ENCODE measurements at places on chromosomes 7 and 10. TPM values are rescaled to one million over a fixed set of nuclear protein-coding genes. Genes with fewer than 3 reads are reported as not detected.
A peak's percentile ranks its signal among the peaks of the same experiment; 100 is the strongest.

PRR15 gene
- polyA plus RNA-seq, result 3.7 TPM

DNA sequence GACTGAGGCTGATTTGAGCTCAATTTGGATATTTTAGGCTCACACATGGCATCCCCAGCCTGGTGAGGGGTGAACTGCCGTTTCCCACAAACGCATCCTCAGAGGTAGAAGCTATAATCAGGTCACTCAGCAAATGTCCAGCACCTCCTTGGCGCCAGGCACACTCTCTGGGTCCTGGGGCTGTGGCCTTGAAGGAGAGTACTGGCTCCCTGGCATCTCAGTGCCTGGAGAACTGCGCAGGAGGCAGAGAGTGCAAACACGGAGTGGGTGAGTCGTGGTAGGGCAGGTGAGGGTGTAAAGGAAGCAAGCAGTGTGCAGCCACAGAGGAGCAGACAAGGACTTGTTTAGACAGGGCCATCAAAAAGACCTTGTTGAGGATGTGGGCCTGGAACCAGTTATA lies 224.0 kb upstream of the ZNF32 start:
- DNase-seq, result no peak
- no peaks in the 10 kb centered on the region for H3K36me3 ChIP-seq
- H3K27me3 ChIP-seq, result peaks cover 2% of the 10 kb centered on the region
- no peak overlapping the region for H3K27ac ChIP-seq
- H3K4me3 ChIP-seq, result no peak overlapping the region
- peaks cover 27% of the 10 kb centered on the region for H3K4me1 ChIP-seq

GRCh38 chr10:78403781-78404180 lies 370.1 kb downstream of the RPS24 start:
- H3K27me3 ChIP-seq, result peaks cover 29% of the 10 kb centered on the region
- no peaks in the 10 kb centered on the region for H3K36me3 ChIP-seq
- no peak overlapping the region for H3K27ac ChIP-seq

DNA sequence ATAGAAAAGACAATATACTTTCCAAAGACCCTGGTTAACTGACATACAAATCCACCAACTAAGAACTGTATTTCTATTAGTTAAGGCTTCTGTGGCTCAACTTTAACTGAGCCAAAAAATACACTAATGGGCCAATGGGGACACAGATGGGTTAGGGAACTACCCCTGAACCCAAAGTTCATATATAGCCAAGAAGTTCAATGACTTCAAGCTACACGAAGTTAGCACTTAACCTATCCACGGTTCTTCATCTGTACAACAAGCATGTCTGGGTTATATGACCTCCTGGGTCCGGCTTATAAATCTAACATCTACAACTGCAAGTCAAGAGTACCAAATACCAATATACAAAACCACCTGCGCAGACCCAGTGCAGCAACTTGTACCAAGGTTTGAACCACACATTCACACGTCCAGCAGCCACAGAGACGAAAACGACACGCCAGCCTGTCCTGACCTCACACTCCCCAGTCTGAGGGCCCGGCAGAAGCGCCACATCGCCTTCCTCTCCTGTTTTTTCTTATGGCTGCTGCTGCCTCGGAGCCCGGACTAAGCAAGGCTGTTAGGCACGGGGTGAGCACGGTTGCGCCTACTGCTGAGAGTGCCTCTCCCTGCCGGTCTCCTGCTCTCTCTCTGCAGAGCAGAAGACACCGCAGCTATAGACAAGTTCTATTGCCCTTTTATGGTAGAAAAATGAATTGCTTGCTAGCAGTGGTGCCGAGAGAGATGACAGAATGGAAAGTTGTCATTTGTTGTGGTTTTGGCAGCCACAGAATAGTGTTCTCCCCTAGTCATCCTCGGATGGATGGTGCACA lies 86.3 kb downstream of the RNF216 start:
- H3K4me3 ChIP-seq, result peak overlapping the region; percentile 21
- peaks cover 8% of the 10 kb centered on the region for H3K36me3 ChIP-seq
- no peaks in the 10 kb centered on the region for H3K27me3 ChIP-seq
- H3K27ac ChIP-seq, result peak overlapping the region; percentile 93
- peaks cover 84% of the 10 kb centered on the region for H3K4me1 ChIP-seq

PNLIPRP2 gene
- polyA plus RNA-seq, result 0.37 TPM

- H3K27me3 ChIP-seq, result no peaks in the 10 kb centered on the region
- no peak overlapping the region for H3K27ac ChIP-seq
- no peak for DNase-seq
- no peak overlapping the region for H3K4me3 ChIP-seq
- H3K4me1 ChIP-seq, result no peaks in the 10 kb centered on the region
These were observed 12.3 kb downstream of the IQUB start for GRCh38 chr7:123522066-123522465.

GRCh38 chr10:6365384-6365783 lies 162.7 kb downstream of the PFKFB3 start:
- no peaks in the 10 kb centered on the region for H3K4me1 ChIP-seq
- DNase-seq, result no peak
- no peaks in the 10 kb centered on the region for H3K27me3 ChIP-seq
- no peak overlapping the region for H3K27ac ChIP-seq

DNA sequence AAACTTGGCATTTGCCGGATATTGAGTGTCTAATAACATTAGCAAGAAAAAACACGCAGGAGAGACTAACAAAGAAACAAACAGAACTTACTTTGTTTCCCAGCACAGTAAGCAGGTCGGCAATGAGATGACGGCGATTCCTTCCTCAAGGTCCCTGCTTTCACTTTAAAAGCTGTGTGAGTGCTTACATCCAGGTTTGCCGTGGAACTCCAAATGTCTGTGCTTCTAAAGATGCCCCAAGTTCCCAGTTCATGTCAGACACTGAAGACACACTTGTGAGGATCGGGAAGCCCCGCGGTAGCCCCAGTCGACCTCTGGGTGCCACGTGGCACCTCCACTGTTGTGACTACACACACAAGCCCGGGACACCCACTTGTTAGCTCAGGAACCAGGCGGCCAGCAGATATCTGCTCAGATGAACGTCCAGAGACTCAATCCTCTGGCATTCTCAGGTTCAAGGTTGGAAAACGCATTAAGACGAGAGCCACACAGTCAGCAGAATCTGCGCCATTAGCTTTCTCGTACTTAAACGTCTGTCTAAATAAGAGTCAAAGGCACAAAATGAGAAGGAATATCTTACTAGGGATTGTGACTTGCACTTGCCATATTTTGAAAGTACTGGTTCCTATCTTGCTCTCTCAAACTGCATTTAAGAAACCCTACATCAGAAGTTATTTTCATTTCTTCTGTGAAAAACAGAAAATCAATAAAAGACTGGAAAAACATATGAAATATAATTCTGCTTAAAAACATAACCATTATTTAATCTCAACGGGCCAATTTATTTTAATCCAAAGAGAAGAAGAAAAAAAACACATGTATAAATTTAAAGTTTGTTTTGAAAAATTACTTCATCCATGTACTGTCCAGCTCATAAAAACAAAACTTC lies 207.6 kb upstream of the KLF14 start:
- H3K27ac ChIP-seq, result peak overlapping the region; percentile 16
- DNase-seq, result peak; percentile 82
- no peaks in the 10 kb centered on the region for H3K4me1 ChIP-seq
- no peaks in the 10 kb centered on the region for H3K36me3 ChIP-seq

- peak overlapping the region; percentile 96 for H3K27ac ChIP-seq
- peaks cover 8% of the 10 kb centered on the region for H3K4me1 ChIP-seq
- peak overlapping the region; percentile 87 for H3K4me3 ChIP-seq
- no peaks in the 10 kb centered on the region for H3K36me3 ChIP-seq
These were observed 860 bp downstream of the ZEB1 start for GRCh38 chr10:31319602-31320549.

GRCh38 chr7:47847207-47847606 lies 101.1 kb downstream of the PKD1L1 start:
- H3K4me3 ChIP-seq, result no peak overlapping the region
- H3K4me1 ChIP-seq, result no peaks in the 10 kb centered on the region
- H3K27ac ChIP-seq, result no peak overlapping the region
- DNase-seq, result no peak
- H3K36me3 ChIP-seq, result no peaks in the 10 kb centered on the region
- no peaks in the 10 kb centered on the region for H3K27me3 ChIP-seq

- H3K27ac ChIP-seq, result no peak overlapping the region
- H3K27me3 ChIP-seq, result no peaks in the 10 kb centered on the region
- peaks cover 4% of the 10 kb centered on the region for H3K36me3 ChIP-seq
- DNase-seq, result no peak
- H3K4me3 ChIP-seq, result no peak overlapping the region
- H3K4me1 ChIP-seq, result peaks cover 4% of the 10 kb centered on the region
These were observed 3.1 kb upstream of the SMNDC1 start for GRCh38 chr10:110307805-110308204.

GRCh38 chr10:107031931-107032699 lies 132.4 kb downstream of the SORCS1 start:
- no peaks in the 10 kb centered on the region for H3K36me3 ChIP-seq
- H3K27ac ChIP-seq, result peak overlapping the region; percentile 75
- no peaks in the 10 kb centered on the region for H3K27me3 ChIP-seq
- DNase-seq, result peak; percentile 54

- no peaks in the 10 kb centered on the region for H3K36me3 ChIP-seq
- DNase-seq, result no peak
- no peaks in the 10 kb centered on the region for H3K4me1 ChIP-seq
- H3K4me3 ChIP-seq, result no peak overlapping the region
- H3K27ac ChIP-seq, result no peak overlapping the region
These were observed 400.1 kb upstream of the ETV1 start for GRCh38 chr7:14389595-14389994.

CD36 gene
- 200 TPM for polyA plus RNA-seq

PRF1 gene
- 0.32 TPM for polyA plus RNA-seq

DNA sequence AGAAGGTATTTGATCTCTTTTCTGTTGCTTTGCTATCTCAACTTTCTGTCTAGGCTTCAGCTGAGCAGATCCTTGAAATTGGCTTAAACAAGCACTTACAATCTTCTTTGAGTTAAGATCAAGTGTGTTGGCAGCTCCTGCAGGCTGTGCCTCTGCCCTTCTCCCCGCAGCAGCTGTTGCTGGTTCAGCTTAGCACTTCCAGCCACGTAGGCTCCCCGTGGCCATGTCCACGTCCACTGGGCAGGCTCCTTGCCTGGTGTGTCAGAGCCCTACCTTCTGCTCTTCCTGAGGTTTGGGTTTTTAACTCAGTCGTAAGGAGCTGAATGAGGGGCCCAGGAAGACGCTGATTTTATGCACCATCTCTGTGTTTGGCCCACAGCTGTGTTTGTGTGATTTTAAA lies 47.2 kb downstream of the CAMK1D start:
- no peak overlapping the region for H3K4me3 ChIP-seq
- DNase-seq, result peak; percentile 45
- H3K27ac ChIP-seq, result no peak overlapping the region
- H3K36me3 ChIP-seq, result no peaks in the 10 kb centered on the region

GRCh38 chr10:65550761-65551160 lies 1375.1 kb upstream of the LRRTM3 start:
- DNase-seq, result no peak
- H3K27me3 ChIP-seq, result no peaks in the 10 kb centered on the region
- no peak overlapping the region for H3K4me3 ChIP-seq
- no peaks in the 10 kb centered on the region for H3K36me3 ChIP-seq
- H3K27ac ChIP-seq, result no peak overlapping the region
- H3K4me1 ChIP-seq, result no peaks in the 10 kb centered on the region

GRCh38 chr7:112566442-112567324 lies 85.9 kb downstream of the LSMEM1 start:
- H3K36me3 ChIP-seq, result no peaks in the 10 kb centered on the region
- H3K27me3 ChIP-seq, result no peaks in the 10 kb centered on the region

DNA sequence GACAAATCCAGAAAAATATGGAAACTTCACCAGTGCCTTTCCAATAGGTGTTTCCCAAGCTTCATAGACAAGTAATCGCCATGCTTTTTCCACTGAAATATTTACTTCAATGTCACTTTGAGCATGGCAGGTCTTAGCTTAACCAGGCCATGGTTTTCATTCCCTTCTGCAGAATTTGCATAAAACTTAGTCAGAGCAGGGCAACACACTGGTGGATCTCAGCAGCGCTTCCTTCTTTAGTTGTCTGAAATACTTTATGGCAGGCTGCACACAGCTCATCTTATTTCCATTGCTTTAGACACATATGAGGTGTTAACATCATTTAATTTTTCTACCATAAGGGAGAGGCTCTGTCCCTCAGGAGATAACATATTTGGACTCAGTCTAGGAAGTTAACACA lies 102.9 kb upstream of the AHR start:
- H3K27me3 ChIP-seq, result no peaks in the 10 kb centered on the region
- H3K4me1 ChIP-seq, result no peaks in the 10 kb centered on the region
- no peak overlapping the region for H3K27ac ChIP-seq

IDI2 gene
- not detected for polyA plus RNA-seq

DNA sequence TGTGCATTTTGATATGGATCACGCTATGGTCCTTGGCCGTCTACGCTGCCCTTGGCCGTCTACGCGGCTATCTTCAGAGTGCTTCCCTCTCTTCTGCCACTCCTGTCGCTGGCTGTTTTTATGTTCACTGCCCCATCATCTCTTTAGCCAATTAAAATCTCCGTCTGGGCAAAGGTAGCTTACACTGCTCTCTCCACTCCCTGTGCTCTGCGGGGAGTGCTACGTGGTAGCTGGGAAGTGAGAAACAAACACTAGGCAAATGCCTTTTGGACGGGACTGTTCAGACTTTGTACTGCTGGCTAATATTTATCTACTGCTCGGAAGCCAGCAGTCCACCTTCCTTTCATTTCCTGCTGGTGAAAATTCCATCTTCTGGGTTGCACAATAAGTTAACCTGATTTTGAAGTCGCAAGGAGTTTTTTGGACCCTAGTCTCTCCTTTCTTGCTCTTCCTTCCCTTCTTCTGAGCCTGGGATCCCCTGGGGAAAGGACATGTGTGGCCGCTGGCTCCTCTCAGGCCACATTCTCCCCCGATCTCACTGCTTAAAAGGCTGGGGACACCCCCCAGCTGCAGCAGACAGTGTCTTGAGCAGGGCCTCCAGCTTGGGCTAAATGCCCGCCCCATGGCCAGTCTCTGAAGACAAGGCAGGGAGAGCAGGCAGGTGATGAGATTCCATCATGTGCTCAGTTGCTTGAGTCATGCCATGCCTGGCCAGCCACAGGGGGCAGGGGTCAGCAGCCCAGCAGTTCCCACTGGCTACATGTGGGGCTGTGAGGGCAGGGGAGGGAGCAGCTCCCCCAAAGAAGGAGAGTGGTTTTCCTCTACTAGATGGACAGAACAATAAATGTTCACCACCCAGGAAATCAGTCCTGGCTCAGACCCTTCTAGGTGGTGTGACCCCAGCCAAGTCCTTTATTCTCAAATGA lies 25.5 kb upstream of the RBM33 start:
- no peak overlapping the region for H3K27ac ChIP-seq
- no peaks in the 10 kb centered on the region for H3K36me3 ChIP-seq
- H3K4me1 ChIP-seq, result no peaks in the 10 kb centered on the region
- no peak for DNase-seq

GRCh38 chr10:29486433-29486832 lies 148.3 kb downstream of the SVIL start:
- H3K36me3 ChIP-seq, result peaks cover 66% of the 10 kb centered on the region
- peaks cover 6% of the 10 kb centered on the region for H3K4me1 ChIP-seq
- DNase-seq, result no peak

LRMDA gene
- polyA plus RNA-seq, result 4.9 TPM

DNA sequence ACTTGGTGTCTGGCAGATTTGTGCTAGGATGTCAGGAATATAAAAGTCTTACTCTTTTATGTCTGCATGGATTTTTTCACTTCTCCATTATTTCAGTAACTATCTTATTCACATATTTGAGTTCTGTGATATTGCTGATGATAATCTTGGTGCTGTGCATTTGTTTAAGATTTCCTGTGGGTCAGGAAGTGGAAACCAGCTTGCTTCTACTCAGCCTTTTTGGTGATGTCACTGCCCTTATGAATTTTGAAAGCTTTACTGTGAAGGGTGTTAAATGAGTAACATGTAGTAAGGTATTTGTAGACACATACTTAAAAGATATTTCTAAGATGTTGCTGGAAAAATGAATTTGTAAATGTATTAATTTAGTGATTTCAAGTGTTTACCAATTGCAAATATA lies 69.5 kb upstream of the VOPP1 start:
- no peak for DNase-seq
- no peak overlapping the region for H3K27ac ChIP-seq
- H3K36me3 ChIP-seq, result no peaks in the 10 kb centered on the region
- peaks cover 2% of the 10 kb centered on the region for H3K4me1 ChIP-seq
- no peak overlapping the region for H3K4me3 ChIP-seq
